T1000 (cell line): ENCODE measurements at places on chromosomes 4 and X.

GRCh38 chrX:10828036-10828435 lies 207.7 kb upstream of the MID1 start:
- DNase-seq: no peak

- no peak for DNase-seq
These were observed 41.9 kb upstream of the ETNPPL start for GRCh38 chr4:108804648-108805273.

GRCh38 chr4:8602686-8603430 lies 10.3 kb downstream of the CPZ start:
- DNase-seq: no peak

- no peak for DNase-seq
These were observed 58.2 kb upstream of the C4orf50 start for GRCh38 chr4:6076391-6076790.

DNA sequence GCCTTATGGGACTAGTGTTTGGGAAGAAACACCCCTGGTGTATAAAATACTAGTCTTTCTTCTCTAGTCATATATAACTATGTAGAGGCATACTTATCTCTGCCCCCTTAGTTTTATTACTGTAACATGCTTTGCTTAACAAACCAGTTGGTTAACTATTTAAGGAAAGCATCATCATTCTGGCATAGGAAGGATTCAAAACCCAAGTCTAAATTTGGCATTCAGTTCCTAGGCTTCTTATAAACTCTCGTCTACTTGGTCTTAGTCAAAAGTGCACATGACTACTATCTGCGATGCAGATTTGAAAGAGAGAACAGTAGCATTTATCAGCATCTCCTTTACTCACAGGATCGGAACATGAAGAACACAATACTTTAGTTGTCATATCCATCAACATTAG lies 111.3 kb downstream of the MFAP3L start:
- DNase-seq: no peak

DNA sequence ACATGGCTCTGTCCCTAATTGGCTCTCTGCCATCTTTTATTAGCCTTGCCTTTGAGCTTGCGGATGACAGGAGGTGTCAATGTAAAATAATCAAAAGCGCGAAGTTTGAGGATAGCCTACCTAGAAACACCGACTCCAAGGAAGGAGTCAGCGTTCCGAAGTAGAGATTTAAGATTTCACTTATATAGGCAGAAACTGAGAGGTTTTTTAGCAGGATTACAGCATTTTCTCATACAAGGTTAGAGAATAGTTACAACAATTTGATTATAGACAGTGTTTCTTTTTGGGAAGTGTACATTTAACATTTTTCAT lies 499 bp upstream of the NFXL1 start:
- DNase-seq: no peak

GRCh38 chrX:28133763-28134162 lies 152.5 kb upstream of the DCAF8L1 start:
- DNase-seq: no peak

DNA sequence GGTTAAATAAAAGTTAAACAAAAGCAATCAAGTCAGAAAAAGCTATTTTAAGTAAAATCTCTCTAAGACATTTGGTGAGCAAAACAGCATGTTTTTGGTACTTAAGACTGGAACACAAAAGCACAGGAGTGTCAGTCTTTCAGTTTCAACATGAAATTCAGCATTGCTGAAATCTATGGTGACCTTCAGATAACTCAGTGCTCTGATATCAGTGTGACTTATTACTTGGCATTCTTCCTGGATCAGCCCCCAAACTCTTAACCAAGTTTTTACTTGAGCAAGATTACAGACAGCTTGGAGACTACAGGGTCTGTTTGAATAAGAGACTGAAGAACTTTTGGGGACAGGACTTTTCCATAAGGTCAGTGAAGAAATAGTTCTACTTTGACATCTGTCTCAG lies 437.2 kb downstream of the RAPGEF2 start:
- no peak for DNase-seq

- peak; percentile 48 for DNase-seq
These were observed 108.3 kb upstream of the KLHL4 start for GRCh38 chrX:87409113-87409841.

- no peak for DNase-seq
These were observed 83.6 kb downstream of the ANAPC10 start for GRCh38 chr4:145014365-145014764.

DNA sequence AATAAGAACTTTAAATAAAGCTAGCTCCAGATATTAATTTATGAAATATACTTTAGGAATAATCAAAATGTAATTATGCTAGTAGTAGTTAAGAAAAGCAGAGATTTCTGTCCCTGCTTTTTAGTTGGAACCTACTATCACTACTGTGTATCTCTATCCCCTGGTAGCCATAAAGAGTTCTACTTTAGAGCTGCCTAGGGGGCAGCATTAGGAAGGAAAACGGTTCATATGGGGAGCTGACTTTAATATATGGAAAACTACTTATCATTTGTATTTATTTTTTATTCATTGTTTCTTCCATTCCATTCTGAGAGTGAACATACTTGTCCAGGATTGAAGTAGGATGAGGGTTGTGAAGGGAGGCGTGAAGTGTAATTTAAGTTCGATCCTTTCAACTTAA lies 40.9 kb downstream of the CPEB2 start:
- DNase-seq: no peak

- no peak for DNase-seq
These were observed 1.8 kb upstream of the KDM6A start for GRCh38 chrX:44871114-44871645.

DNA sequence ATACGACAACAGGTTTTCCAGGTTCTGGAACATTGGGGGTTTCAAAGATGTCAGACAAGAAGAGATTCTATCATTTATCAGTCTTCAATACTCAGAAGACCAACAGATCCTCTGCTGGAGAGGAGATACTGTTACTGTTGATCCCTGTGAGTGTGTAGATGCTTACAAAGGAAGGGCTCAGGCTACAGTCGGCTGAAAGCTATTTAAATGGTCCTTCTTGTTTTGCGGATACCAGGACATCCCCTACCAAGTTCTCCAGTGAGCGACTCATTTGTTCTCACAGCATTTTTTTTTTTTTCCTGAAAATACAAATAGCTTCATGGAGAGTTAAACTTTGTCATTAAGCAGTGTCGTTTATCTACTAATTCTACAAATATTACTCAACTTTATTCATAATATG lies 201.6 kb downstream of the CAMK2D start:
- DNase-seq: no peak
